Lower leg skin (tissue), 4 donors: ENCODE measurements at places on chromosomes 13 and 19.

GRCh38 chr19:18607226-18608101 is 865 bp upstream of the CRLF1 start:
- DNase-seq: no peak

DNA sequence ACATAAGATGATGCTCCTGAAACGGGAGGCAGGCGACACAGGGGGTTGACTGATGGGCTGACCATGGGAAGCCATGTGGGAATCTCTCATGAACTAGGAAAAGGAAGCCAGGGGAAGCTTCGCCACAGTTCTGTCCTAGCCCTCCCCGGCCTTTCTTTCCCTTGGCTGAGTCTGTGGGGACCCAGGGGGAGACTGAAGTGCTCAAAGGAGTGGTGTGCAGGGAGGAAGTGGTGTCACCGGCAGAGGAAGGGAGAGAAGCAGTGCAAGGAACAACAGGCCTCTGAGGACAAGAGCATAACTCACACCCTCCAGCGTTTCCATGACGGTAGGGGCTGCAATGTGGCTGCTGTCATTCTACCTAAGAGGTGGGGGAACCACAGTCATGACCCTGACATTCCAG is 1.1 kb downstream of the KIR3DL3 start:
- peak; percentile 69 for DNase-seq

DNA sequence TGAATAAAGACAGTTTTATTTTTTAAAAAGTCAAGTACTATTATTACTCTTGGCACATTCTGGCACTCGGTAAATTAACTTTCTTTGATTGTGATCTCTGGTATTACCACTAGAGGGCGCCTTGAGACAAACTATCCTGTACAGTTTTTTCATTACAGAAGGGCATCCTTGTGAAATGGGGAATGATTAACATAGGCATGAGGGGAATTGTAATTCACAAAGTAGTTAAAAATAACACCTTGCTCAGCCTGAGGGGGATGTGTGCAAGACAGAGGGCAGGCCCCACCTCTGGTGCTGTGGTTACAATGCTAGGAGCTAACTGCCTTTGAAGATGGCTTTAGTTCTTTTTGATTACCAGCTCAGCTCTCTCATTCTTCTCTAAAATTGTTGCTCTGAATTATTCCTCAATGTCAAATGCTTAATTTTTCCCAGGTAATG is 24.2 kb upstream of the C1QTNF9B start:
- no peak for DNase-seq

DNA sequence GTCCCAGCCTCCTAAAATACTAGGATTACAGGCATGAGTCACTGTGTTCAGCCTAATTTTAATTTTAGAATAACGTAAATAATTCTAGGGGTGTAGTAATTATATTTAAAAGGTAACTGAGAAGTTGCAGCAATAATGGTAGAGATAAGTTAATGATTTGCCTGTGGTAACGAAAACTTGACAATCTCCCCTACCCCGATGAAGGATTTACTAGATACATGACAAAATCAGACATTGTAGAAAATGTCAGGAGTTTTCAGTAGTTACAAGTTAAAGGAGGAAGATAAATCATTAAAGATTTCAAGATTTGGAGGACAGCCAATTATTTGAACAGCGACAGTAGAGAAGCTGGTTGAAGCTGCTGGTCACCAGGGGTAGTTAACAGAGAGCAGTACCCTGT is 652.2 kb upstream of the PCDH20 start:
- DNase-seq: no peak

DNA sequence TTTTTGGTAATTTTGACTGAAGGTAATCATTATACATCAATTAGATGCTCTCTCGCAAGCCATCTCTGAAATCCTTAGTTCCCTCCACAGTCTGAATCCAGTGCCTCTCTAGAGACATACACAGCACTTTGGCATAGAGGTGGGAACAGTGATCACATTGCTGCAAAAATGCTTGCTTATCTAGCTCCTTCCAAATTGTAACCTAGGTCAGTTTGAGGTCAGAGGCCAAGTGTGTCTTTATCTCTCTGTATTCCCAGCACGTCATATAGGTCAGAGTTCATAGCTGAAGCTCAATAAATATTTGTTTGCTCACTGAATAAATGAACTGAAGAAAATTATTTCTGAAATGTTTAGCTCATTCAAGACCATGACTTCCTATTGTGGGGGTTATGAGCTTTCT is 462.5 kb downstream of the DIAPH3 start:
- no peak for DNase-seq

DNA sequence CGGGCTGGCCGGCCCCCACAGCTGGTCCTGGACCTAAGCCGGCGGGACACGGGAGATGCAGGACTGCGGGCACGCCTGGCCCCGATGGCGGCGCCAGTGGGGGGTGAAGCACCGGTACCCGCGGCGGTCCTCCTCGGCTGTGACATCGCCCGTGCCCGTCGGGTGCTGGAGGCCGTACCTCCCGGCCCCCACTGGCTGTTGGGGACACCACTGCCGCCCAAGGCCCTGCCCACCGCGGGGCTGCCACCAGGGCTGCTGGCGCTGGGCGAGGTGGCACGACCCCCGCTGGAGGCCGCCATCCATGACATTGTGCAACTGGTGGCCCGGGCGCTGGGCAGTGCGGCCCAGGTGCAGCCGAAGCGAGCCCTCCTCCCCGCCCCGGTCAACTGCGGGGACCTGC is 3.1 kb downstream of the GRIN3B start:
- no peak for DNase-seq

DNA sequence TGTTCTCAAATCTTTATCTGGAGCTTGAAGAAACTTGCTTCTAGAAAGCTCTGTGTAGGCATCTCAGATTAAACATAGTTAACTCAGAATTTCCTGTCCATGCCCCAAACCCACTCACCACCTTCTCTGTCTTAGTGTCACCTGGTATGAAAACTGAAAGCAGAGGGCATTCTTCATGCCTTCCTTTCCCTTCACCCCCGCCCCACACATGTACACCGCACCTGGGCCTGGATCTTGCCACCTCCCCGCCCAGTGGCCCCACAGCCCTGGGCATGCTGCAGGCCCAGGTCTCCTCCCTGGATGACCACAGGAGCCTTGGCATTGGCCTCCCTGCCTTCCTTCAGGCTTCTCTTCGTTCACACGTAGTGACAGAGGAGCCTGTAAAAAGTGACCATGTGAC is 15.8 kb downstream of the CFAP97D2 start:
- no peak for DNase-seq

- DNase-seq: no peak
Measured at GRCh38 chr19:17883627-17884410, 12.1 kb downstream of the SLC5A5 start.
